Central memory CD8-positive, alpha-beta T cell (primary cell): ENCODE measurements at places on chromosomes 1 and 21.
A peak's percentile ranks its signal among the peaks of the same experiment; 100 is the strongest.

- DNase-seq, result no peak
Observed at GRCh38 chr21:35437941-35438340, 388.8 kb upstream of the RUNX1 start.

GRCh38 chr1:87897481-87897880 is 568.8 kb downstream of the LMO4 start:
- no peak for DNase-seq

DNA sequence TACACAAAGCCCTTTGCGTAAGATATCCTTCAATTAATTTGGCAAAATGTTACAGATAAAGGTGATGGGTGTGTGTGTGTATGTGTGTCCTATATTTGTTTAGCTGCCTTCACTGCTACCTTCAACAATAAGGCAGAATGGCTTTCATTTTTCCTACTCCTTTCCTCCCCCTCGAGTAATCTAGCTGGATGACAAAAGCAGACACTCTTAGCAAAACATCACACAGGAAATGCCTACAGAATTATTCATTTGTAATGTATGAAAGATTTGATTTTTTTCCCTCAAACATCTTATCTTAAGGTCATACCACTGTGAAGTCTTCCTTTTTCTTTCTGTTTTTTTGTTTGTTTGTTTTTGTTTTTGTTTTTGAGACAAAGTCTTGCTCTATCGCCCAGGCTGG is 10.6 kb downstream of the PTPN22 start:
- no peak for DNase-seq

- DNase-seq, result no peak
Observed at GRCh38 chr1:178659789-178660208, 65.2 kb upstream of the RALGPS2 start.

GRCh38 chr1:32200226-32201010 is at the start of gene CCDC28B:
CCDC28B (plus strand) TSS chr1:32200595; CDS start chr1:32201936, 1,341 bp downstream.
- DNase-seq, result peak; percentile 23

- no peak for DNase-seq
Observed at GRCh38 chr1:176058686-176059085, 148.4 kb downstream of the COP1 start.
